ENCODE measurements at places on chromosomes 2 and 18.

DNA sequence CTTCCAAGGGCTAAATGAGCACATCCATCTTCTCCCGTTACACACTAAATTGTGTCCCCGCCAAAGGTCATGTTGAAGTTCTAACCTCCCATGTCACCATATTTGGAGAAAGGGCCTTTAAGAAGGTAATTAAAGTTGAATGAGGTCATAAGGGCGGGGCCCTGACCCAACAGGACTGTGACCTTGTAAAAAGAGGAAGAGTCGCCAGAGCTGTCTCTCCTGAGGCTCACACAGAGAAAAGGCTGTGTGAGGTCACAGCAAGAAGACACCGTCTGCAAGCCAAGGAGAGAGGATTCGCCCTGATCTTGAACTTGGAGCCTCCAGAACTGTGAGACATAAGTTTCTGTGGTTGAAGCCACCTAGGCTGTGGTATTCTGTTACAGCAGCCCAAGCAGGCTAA is 24.1 kb downstream of the TRABD2A start:
- no peak for DNase-seq

GRCh38 chr2:23128684-23129292 is 256.2 kb upstream of the KLHL29 start:
- no peak for DNase-seq

DNA sequence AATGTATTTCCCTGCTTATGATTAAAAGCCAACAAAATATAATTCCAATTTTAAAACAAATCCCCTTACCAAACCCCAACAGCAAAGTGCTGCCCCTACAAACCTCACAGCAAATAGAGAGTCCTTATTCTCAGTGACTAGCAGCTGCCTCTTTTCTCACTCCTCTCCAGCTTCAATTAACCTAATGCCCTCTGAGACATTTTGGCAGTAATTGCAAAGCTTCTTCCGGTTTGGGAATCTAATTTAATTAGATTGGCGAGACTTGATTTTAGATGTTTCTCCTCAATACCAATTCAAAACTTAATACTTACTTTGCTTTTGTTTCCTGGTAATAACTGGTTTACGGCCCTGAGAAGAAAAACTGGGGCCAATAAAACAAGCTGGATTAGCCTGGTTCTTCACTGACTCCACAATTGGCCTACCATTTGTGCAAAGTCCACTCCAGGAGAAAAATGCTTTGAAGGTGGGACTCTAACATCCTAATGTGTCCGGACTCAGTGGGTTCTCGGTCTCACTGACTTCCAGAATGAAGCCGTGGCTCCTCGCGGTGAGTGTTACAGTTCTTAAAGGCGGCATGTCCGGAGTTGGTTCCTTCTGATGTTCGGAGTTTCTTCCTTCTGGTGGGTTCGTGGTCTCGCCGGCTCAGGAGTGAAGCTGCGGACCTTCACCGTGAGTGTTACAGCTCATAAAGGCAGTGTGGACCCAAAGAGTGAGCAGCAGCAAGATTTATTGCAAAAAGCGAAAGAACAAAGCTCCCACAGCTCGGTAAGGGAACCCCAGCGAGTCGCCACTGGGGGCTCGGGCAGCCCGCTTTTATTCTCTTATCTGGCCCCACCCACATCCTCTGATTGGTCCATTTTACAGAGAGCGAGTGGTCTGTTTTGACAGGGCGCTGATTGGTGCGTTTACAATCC is 52.8 kb downstream of the SLC35F5 start:
- DNase-seq = no peak

GRCh38 chr18:10168477-10168876 is 254.7 kb downstream of the VAPA start:
- DNase-seq = no peak

DNA sequence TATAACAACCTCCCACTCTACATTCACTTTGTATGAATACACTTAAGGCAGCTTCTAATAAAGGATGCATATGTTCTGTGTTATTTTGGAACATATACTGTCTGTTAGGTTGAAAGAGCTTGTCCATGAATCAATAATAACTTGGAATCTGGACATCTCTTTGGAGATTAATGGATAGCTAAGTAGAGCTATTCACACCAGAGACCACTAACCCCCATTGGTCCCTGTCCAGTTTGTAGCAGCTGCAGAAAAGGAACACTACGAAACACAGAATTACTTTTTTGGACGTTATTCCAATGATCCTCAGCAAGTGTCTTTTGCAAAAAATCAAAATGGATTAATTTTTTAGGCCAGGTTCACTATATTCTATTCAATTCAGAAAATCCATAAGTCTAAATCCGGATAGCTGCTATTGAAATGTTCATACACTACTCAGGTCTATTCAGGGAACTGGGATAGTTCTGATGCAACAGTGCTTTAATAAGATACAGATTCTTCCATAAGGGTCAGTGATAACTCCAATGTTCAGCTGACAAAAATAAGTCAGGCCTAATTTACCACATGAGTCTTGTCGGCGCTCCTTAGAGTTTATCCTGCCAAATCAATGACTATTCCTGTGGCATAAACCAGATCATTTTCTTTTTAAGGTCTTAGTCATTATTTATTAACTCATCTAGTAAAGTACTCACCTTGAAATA is 44.2 kb downstream of the NRXN1 start:
- DNase-seq = no peak

DNA sequence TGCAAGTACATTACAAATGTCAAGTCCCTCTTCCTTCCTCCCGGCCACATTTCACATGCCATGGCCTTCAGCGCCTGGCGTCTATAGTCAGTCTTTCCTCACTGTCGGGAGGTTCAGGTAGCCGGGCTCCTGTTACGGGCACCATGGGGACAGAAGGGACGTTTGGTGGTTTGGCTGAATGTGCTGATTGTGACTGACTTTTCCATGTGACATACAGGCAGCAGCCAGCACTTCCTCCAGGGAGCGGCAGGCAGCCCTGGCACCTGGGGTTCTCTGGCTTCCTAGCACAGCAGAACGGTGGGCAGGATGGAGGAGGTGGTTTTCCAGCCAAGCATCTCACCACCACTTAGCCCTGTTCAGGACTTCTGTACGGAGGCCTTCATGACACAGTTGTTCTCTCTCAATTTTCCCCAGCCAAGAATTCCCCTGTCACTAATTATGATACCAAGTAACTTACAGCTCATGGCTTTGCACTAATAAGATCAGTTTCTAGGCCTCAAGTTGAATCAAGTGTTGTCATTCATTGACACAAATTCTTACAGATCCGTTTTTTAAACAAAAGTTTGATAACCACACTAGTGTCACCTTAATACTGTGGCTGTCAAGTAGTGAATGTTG is 83.9 kb upstream of the REV1 start:
- no peak for DNase-seq

Data from hepatic stellate cell (primary cell).